ENCODE measurements at places on chromosomes 4 and X.

- DNase-seq, result no peak
These were observed 36.7 kb upstream of the NPNT start for GRCh38 chr4:105858466-105859040.

DNA sequence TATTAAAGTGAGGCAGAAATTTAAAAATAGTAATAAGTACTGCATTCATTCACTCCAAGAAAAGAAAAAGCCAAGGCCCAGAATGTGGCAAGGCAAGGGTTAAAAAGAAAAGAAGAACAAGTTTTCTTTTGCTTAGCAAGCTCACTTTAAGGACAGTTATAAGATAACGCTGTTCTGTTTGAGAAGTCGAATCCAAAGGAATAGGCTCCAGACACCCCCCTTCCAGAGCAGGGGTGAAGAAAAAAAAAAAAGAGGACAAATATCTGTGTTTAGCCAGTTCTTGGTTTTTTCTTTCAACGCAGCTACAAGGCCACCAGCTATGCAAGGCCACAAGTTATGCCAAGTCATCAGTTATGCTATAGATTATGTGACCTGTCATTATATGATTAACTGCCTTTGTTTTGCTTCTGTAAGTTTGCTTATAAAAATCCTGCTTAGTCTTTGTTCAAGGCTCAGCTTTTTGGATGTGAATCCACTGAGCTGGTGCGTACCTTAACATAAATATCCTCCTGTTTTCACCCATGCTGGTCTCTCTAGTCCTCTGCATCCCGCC lies 1.4 kb downstream of the GRK4 start:
- DNase-seq, result no peak

GRCh38 chrX:115423086-115423485 lies 133.6 kb downstream of the LUZP4 start:
- no peak for DNase-seq

GRCh38 chr4:174332741-174333493 lies 49.2 kb downstream of the CEP44 start:
- no peak for DNase-seq

GRCh38 chrX:131572372-131573014 lies 28.6 kb downstream of the OR13H1 start:
- no peak for DNase-seq

DNA sequence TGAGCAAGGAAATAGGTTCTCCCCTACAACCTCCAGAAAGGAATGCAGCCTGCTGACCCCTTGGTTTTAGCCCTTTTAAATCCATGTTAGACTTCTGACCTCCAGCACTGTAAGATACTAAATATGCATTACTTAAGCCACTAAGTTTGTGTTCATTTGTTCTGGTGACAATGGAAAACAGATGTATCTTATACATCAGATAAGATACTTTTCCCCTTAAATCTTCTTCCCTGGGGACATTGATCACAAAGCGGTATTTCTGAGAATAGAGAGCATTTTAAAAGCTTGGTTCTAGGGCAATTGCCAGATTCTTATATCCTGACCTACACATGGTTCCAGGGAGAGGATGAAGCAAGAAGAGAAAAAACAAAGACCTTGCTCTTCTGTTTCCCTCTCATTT lies 6.5 kb upstream of the TMEM184C start:
- DNase-seq, result no peak

- DNase-seq, result no peak
These were observed 20.5 kb downstream of the PNMA6E start for GRCh38 chrX:153380691-153381090.

DNA sequence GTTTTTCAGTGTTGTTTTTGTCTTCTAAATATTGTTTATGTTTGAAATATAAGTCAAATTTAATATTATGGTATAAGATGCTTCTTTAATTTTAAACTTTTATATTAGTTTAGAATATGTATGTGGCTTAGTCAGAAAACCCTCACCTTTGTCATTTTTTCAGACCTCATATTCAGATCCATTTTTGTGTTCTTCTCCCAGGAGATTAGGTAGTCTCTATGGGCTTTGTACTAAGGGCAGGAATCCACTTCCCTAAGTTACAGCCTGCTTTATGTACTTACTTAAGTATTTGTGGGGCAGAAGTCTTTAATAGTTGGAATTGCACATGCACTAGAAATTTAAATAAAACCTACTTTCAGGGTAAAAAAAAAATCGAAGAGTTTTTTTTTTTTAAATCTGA lies 63.5 kb upstream of the TENM3 start:
- no peak for DNase-seq

DNA sequence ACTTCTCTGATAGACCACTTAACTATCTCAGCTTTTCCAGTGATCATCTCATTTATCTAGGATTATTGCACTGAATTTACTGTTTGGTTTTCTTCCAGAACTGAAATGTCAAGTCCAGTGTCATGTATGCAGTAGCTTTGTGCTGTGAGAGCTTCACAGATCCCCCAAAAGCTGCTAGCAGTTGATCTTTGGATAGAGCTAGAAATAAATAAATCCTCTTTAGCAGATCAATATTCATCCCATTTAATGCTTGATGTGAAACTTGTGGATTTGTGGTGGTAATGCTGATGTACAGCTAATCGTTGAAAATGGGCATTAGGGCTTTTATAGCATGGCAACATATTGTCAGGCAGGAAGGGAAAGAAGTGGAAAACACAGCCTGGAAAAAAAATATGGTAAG lies 509.6 kb upstream of the FAM241A start:
- DNase-seq, result no peak

- DNase-seq, result no peak
These were observed 42.4 kb downstream of the MSX1 start for GRCh38 chr4:4901877-4902276.

DNA sequence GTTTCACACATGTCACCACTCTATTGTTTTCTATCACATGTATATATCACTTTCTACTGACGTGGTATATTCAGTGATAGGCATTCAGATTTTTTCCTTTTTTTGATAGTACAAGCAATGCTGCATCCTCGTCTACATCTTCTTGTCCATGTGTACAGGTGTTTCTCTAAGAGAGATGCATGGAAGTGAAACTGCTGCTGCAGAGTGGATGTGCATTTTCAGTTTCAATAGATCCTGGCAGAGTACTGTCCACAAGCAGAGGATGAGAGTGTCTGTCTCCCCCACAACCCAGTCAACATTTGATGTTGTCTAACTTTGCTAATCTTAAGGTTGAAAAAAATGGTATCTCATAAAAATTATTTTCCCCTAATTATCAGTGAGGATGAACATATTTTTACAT lies 194.0 kb upstream of the CASK start:
- no peak for DNase-seq

DNA sequence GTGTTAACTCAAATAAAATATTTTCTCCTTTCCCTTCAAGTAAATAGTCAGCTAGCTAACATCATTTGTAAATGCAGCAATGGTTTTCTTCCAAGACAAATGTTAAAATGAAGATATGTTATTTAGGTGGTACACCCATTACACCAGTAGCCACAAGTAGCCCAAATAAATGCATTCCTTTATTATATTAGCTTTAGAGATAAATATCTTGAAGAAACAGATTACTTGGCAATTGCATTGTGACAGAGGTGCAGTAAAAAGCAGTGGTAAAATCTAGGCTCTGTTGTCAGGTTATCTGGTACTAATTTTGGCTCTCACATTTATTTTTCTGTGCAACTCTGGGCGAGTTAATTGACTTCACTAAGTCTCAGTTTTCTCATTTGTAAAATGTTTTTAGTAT lies 193.0 kb downstream of the NAA11 start:
- no peak for DNase-seq

- no peak for DNase-seq
These were observed 1.9 kb upstream of the TBC1D14 start for GRCh38 chr4:6907658-6908191.

- DNase-seq, result no peak
These were observed 53.9 kb downstream of the FGFBP1 start for GRCh38 chr4:15884666-15885065.

DNA sequence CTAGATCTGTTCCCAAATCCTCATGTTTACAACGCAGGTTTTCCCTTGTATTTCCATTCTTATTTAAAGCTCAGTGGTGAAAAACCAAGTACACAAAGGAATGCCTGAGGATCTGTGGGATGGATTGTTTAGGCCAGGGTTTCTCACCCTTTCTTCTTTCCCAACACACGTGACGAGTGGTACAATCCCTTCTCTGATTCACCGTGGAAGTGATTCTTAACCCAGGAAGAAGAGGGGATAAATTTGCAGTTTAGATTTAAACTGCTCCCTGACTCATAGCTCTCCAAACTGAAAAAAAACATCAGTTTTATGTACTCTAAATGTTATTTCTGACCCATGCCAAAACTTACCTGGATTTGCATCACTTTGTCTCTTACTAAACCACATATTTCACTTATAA lies 17.0 kb downstream of the PAQR3 start:
- no peak for DNase-seq

GRCh38 chr4:25865586-25865985 lies 2.8 kb upstream of the SEL1L3 start:
- no peak for DNase-seq

DNA sequence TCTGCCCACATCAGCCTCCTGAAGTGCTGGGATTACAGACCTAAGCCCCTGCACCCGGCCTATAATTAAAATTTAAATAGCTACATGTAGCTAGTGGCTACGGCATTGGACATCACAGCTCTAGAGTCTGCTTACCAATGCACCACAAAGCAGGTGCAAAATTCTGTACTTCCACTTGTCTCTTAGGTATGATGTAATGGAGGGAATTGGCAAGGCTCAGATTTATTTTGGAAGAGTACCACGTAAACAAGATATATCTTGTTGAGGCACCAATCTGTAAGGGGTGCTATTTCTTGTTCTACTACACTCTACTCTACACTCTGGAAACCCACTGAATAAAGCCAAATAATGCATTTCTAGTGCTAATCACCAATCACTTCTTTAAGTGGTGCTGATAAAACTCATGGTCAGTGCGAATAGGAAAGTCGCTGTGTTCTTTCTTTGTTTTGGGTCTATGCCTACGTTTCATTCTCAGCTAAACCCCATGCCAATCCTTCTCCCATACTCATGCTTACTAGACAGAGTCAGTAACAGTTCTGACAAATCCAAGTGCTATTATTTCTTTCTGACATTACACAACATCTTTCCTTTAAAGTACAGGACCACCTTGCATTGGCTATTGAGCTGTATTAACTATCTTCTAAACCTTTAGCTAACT lies 92.3 kb downstream of the GC start:
- DNase-seq, result no peak

DNA sequence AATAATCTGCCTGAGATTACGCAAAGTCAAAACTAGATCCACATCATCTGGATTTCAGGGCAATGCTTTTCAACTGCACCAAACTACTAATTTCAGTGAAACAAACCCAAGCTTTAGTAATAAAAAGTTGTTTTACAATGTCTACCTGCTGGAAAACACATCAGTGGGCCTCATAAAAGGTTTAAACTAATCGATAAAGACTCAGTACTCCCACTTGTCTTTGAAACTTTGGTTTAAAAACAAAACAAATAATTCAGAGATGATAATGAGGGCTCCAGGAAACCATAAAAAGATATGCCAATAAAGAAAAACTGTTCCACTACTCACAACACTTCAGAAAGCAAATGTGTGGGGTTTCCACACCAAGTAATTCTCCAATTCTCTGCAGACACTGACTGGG lies 10.2 kb downstream of the PSMD10 start:
- no peak for DNase-seq

DNA sequence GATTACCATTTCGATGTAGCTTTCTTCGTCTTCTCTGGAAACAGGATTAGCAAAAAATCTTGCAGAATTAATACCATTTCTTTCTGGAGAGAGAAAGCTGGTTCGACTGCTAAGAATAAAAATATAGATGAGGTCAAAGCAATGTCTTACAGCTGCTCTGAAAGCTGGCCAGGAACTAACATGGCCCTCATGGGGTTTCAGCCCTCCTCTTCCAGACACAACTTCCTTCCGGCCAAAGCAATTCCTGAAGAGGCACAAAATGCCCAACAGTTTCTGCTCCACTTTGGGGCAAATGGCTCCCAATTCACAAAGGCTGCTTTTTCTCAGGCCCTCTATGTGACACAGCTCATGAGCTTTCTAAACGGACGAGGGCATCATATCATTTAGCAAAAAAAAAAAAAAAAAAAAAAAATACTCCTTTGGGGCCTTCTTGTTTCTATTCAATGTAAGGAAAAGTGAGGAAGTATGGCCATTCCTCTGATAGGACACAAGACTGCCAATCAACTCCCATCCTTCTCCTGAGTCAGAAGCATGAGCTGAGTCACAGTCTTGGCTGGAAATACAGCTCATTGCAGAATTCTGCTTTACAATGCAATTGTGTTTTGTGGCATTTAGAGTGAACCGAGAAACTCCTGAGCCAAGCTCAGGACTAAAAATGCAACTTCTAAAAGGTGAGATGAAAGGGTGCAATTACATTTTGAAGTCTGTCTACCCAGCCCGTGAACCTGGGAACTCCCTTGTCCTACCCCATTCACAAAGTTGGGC lies 42.7 kb upstream of the CTAG2 start:
- no peak for DNase-seq

- DNase-seq, result no peak
These were observed 51.1 kb downstream of the C4orf51 start for GRCh38 chr4:145731028-145731427.

GRCh38 chrX:134684956-134685355 lies 26.7 kb upstream of the PLAC1 start:
- no peak for DNase-seq

DNA sequence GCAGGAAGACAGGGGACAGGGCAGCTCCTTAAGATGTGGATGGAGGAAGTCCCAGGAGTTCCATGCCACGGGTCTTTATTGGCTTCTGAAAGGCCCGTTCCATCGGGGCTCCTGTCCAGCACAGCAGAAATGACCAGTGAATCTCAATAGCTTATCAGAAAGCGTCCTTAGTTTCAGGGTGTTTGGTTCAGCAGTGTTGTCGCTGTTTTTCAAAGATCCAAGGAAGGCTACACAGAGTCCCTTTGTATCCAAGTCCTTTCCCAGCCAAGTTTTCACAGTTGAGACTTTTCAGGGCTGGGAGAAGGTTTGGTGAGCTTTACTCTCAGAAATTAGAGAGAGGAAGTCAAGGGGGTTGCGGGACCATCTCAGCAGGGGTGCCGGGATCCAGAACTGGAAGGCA lies 5.0 kb upstream of the ZCCHC4 start:
- DNase-seq, result no peak

- DNase-seq, result no peak
These were observed at the start of gene EPHA5 for GRCh38 chr4:65670331-65671031. EPHA5 (minus strand) TSS chr4:65670489; CDS start chr4:65669742, 747 bp downstream.

- no peak for DNase-seq
These were observed 50.8 kb downstream of the RAPGEF2 start for GRCh38 chr4:159153669-159154068.

DNA sequence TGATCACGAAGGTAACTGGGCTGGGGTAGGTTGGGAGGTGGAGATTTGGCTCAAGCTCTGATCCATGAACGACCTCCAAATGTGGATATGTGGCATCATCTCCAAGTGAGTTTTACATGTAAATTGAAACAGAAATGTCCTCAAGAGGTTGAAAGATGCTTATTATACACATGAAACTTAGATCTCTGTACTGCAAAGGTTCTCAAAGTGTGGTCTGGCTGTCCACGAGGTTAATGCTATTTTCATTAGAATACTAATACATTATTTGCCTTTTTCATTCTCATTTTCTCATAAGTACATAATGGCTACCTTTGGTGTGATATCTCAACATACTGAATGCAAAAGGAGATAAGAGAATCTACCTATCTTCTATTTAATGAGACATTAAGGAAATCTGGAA lies 198.2 kb downstream of the RASL11B start:
- no peak for DNase-seq

Measured in central memory CD8-positive, alpha-beta T cell (primary cell).